Neuronal stem cell (in vitro differentiated cells): ENCODE measurements at places on chromosomes 1 and 21.
A peak's percentile ranks its signal among the peaks of the same experiment; 100 is the strongest.

DNA sequence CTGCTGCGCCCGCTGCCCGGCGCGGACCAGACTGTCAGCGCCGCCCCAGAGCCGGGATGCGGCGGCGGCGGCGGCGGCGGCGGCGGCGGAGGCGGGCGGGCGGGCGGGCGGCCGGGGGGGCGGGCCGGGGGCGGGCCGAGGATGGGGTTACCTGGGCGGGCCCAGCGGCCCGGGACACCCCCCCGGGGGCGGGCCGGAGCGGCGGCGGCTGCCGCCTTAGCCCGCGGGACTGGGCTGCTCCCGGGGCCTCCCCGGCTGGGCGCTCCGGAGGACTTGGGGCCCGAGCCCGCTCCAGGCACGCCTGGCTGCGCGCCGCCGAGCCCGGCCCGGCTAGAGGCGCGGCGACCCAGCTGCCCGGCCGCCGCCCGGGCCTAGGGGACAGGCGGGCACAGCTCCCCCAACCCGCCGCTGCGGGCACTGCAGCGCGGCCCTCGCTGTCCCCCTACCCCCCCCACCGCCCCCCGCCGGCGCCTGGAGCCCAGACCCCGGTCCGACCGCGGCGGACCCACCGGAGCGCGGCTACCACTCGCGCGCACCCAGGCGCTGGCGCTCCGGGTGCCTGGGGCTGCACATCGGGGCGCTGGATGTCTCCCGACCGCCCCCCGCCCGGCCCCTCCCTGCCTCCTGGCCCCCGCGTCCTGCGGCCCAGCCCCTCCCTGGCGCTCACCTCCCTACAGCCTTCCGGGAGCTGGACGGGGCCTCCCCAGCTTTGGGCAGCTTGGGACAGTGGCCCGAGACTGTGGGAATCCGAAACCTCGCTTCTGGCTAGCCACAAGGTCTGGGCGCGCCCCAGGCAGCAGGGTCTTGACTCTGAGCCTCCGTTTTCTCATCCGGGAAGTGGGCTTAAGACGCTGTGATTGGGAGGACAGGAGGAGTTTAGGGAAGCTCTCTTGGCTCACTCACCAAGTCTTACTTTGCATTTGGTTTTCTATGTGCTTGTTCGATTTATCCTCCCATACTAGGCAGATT, at the start of gene WNT4:
TSS of gene WNT4 (minus strand) at position 33 of the 969 bp plus-strand sequence. CDS start 175 bp downstream, outside the sequence.
- no peaks in the 10 kb centered on the region for H3K36me3 ChIP-seq
- H3K27me3 ChIP-seq: peaks cover 85% of the 10 kb centered on the region
- no peak within 1 kb of the TSS for H3K27ac ChIP-seq

DNA sequence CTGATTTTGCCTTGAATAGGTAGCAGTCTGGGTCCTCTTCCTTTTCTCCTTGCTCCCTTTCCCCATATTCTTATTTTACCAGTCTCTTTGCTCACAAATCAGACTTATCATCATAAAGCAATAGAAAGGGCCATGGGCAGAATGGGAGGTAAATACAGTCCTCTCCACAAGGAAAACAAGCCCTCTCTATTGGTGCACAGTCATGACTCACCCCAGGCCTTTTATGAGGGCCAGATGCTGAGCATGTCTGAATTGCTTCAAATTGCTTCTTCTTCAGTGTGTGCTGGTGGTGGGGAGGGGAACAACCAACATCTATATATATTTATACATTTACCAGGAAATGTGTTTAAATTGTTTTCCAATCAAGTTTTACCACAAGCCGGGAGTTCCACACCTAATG, 75.2 kb downstream of the GFI1 start:
- H3K27me3 ChIP-seq: no peaks in the 10 kb centered on the region
- no peak overlapping the region for H3K4me3 ChIP-seq
- DNase-seq: no peak
- no peaks in the 10 kb centered on the region for H3K4me1 ChIP-seq
- no peak overlapping the region for H3K27ac ChIP-seq

GRCh38 chr1:31183927-31184554, 55.6 kb downstream of the NKAIN1 start:
- peak; percentile 76 for DNase-seq
- no peaks in the 10 kb centered on the region for H3K4me1 ChIP-seq
- no peaks in the 10 kb centered on the region for H3K27me3 ChIP-seq
- no peak overlapping the region for H3K27ac ChIP-seq

DNA sequence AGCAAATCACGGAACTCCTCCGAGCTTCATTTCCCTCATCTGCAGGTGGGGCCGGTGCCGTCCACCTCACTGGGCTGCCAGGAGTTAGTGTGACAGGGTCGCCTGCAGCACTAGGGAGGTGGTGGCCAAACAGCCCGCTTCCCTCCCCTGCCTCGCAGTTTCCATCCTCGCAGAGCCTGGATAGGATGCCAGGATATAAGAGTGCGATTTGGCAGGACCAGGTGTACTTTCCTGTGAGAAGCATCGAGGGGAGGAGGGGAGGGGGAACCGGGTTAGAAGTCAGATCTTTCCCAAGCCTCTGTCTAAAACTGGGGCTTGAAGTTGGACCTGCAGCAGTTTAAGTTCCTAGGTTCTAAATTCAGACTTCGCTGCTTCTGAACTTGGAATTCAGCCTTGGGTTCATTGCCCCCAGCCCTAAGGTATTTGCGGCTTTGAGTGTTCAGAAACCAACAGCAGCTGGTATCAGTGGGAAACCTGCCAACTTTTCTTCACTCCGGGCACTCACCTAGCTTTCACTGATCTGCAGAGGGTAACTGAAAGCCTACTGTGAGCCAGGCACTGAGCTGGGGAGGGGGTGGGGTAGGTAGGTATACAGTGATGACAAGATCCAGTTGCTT, 1.7 kb upstream of the JUN start:
- peaks cover 2% of the 10 kb centered on the region for H3K27me3 ChIP-seq
- peaks cover 9% of the 10 kb centered on the region for H3K4me1 ChIP-seq
- no peaks in the 10 kb centered on the region for H3K36me3 ChIP-seq

- no peaks in the 10 kb centered on the region for H3K36me3 ChIP-seq
- H3K4me1 ChIP-seq: no peaks in the 10 kb centered on the region
- no peak overlapping the region for H3K4me3 ChIP-seq
- H3K27me3 ChIP-seq: no peaks in the 10 kb centered on the region
- peak overlapping the region; percentile 62 for H3K27ac ChIP-seq
Observed at GRCh38 chr1:53442299-53442698, 16.9 kb upstream of the DMRTB1 start.

GRCh38 chr1:226098870-226099835, 36.6 kb downstream of the H3-3A start:
- no peaks in the 10 kb centered on the region for H3K36me3 ChIP-seq
- no peak for DNase-seq
- H3K27ac ChIP-seq: no peak overlapping the region
- H3K27me3 ChIP-seq: peaks cover 6% of the 10 kb centered on the region
